Kidney glomerular epithelial cell (primary cell): ENCODE measurements at places on chromosomes 1 and 21.

DNA sequence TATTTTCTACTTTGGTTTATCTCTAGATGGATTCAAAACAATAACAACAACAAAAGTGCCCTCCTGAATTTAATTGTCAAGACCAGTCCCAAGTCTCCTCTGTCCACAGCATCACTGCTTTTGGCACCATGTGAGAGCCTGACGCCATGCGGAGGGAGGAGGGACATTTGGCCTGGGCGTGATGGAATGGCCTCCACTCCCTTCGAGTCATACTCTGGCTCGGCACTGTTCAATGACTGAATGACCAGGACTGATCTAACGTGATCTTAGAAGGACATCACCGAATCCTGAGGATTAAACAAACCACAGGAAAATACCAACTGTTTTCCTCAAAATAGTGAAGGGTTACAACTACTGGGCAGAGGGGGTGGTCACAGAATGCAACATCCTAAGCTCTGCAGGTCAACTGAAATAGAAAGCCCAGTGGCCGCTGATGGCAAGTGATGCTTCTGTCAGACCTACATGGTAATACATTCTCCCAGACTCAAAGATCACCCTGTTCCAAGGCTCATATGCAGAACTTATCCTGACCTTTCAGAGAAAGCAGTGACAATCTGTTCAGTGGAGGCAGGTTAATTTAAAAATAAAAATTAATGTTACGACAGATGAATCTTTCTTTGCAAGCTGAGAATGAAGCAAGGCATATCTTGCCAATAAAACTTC is 19.1 kb downstream of the SRSF4 start:
- DNase-seq = no peak

DNA sequence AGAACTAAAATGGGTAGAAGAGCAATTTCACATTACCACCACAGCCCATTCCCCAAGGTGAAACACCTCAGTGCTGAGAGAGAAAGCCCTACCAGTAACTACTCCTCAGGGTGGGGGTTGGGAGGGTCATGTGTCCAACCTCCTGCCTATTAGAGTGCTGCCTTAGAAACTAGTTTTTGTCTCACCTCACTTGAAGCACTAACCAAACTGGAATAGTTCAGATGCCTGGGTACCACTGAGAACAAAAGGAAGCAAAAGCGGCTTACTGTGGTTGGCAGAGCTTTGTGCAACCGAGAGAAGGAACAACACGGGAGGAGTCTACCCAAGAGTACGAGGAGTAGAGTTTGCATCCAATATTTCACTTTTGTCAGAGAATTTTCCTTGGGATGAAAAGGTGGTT is 1207.5 kb upstream of the ADGRL2 start:
- no peak for DNase-seq

DNA sequence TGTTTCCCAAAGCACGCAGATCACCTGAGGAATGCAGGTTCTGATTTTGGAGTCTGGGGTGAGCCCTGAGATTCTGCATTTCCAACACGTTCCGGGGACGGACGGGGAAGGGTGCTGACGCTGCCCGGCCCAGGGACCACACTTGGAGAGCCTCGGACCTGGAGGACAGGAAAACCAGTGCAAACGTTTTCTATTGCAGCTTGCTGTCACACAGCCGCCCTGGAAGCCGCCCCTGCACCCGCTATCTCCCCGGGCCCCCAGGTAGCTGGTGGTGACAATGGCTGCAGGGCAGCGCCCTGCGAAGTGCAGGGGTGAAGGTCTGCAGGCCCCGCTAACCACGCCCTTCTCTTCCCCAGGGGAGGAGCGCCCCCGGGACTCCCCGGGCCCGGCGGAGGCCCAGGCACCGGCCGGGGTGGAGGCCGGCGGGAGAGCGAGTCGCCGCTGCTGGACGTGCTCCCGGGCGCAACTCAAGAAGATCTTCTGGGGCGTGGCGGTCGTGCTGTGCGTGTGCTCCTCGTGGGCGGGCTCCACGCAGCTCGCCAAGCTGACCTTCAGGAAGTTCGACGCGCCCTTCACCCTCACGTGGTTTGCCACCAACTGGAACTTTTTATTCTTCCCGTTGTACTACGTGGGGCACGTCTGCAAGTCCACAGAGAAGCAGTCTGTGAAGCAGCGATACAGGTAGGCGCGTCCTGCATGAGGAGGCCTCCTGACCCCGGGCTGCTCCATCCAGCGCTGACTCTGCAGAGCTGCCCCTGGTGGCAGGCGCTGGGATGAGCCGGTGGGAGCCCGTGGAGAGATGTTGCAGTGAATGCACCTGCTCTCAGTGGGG is 142.0 kb upstream of the COA6 start:
- DNase-seq = no peak

GRCh38 chr1:181783208-181783607 is 278.3 kb downstream of the ZNF648 start:
- no peak for DNase-seq

DNA sequence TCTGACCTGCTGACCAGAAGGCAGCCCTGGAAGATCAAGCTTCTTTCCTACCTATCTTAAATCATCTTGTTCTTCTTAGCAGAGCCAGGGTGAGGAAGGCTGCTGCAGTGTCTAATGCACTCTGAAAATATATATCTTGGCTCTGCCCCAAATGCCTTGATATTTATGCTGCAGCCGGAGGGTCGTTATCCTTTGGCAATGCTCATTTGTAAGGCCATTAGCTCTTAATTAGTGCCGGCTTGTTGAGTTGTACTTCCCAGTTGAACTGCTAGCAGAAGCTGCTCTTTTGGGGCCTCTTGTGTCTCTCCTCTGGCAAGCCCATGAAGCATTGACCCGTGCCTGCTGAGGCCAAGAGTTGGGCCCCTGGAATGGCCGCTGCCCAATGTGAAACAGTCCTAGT is 4.2 kb upstream of the GNL2 start:
- no peak for DNase-seq

DNA sequence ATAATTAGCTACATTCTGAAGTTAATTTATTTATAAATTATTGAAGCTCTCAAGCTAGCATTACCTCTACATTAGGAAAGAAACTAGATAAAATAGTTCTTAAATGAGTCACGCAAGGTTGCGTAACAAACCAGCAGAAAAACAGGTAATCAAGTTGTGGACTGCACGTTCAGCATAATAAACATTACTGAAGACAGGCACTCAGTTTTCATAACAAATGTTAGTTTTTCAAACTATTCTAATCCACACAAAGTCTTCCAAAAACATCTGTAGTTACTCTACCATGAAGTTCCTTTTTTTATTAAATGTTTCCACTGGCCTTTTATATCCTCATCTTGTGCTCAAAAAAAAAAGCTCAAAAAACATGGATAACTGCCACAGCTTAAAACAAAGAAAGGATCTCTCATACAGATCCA is 1.3 kb downstream of the TOR1AIP2 start:
- DNase-seq = peak; percentile 35

GRCh38 chr1:56326056-56326455 is 253.3 kb downstream of the PLPP3 start:
- DNase-seq = no peak

DNA sequence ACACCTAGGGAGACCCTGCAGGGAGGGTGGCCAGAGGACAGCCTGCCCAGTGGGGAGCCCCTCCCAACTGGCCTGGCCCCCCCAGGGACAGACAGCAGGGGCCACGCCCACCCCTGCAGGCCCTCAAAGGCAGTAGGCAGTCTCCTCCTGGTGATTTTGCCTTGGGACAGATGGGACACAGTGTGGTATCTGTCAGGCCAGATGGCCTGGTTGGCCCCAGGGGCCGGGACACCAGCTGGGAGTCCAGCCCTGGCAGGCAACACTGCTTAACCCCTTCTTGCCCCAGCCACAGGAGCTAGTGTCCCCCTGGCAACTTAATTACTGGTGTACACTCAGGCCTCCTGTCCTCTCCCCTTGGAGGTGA is 17.8 kb downstream of the IFFO2 start:
- no peak for DNase-seq

- peak; percentile 97 for DNase-seq
Observed at GRCh38 chr1:15178571-15179484, 25.3 kb downstream of the TMEM51 start.

DNA sequence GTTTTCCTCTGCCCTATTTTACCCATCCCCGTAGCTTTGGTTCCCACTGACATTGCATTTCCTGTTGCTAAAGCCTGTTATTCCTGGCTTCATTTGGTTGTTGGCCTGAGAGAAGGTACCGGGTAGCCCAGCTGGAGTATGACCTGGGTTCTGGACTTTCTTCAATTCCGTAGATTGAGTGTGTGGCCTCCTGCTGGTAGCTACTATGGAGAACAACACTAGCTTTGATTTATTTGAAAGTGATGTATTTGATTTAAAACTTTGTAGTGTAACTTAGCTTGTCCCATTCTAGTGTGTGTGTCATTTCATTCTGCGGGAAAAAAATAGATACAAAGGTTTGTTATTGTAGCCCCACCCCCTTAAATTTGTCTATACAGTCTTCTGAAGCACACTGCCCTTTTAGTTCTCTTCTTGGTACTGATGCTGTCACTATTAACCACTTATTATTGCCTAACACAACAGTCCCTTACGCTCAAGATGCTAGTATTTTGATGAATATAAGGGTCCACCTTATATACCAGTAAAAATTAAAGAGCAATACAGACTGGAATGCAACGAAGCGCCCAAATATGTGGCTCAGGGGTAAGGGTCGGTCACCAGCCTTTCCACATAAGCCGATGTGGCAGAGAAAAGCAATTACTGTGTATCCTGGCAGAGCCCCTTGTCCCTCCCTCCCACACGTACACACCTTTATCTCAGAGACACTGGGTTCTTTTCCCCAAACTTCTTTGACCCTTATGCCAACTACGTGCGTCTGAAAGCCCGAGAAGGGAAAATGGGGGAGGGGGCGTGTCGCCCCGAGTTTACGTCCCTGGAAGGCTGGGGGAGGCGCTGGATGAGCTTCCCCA is 643 bp upstream of the MOV10 start:
- peak; percentile 58 for DNase-seq

- DNase-seq = no peak
Observed at GRCh38 chr21:44567481-44568171, 5.9 kb upstream of the KRTAP10-4 start.

- DNase-seq = no peak
Observed at GRCh38 chr1:235997049-235997448, 67.8 kb downstream of the NID1 start.

GRCh38 chr1:25833158-25833557 is 13.4 kb downstream of the MTFR1L start:
- no peak for DNase-seq

GRCh38 chr21:44318489-44319285 is 18.8 kb downstream of the PFKL start:
- no peak for DNase-seq

DNA sequence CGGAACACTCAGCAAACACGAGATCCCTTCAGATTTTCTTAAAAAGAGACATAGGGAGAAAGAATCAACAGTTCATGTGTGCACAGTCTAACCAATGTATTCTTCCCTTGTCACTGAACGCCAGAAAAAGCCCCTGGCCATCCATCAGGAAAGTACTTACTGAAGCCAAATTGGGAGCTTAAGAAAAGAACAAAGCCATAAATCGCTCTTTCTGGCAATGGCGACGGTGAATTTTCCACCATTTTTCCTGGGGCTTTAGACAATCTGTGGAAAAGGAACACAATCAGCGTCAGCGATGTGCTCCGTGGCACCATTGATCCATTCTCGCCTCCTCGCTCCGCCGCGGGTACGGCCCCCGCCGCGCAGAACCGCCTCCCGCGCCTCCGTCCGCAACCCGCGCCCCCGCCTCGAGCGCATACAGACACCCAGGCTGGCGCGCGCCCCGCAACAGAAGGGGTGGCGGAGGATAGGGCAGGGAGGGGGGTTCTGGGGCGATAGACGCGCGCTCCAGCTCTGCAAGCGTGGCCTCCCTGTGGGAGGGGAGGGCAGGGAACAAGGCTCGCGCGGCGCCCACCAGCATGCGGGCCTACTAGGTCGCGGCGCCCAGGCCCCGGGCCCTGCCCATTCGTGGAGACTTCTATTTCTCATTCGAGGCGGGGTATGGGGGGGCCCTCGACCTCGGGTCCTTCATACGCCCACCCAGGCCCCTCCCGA is 440 bp downstream of the PIGP start:
- peak; percentile 53 for DNase-seq

- DNase-seq = peak; percentile 75
Observed at GRCh38 chr21:35905096-35905962, 155.0 kb downstream of the SETD4 start.
